ENCODE measurements at places on chromosomes 11 and 22.
A peak's percentile ranks its signal among the peaks of the same experiment; 100 is the strongest.

DNA sequence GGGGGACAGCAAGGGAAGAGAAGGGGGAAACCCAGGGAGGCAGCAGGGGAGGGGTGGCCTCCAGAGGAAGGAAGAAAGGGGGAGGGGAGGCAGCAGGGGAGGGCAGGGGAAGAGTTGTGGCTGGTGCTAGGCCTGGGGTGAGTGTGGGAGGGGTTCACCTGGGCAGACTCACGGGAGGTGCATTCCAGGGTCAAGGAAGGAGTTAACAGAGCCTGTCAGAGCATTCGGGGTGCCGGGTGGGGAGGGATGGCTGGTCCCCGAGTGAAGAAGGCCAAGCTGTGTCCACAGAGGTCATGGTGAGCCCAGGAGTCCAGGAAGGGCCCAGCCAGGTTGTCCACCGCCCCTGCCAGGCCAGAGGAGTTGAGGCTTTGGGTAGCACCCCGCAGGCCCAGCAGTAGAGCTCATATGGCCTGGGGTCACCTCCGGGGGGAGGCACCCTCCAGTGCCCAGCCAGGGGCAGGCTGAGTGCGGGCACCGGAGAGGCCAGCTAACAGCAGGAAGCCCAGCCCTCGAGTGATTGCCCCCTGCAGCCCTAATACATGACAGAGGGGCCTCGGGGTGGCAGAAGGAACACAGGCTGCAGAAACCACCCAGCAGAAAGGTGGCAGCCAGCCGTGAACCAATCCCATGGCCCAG is 31.1 kb upstream of the PPARA start:
- DNase-seq = no peak

DNA sequence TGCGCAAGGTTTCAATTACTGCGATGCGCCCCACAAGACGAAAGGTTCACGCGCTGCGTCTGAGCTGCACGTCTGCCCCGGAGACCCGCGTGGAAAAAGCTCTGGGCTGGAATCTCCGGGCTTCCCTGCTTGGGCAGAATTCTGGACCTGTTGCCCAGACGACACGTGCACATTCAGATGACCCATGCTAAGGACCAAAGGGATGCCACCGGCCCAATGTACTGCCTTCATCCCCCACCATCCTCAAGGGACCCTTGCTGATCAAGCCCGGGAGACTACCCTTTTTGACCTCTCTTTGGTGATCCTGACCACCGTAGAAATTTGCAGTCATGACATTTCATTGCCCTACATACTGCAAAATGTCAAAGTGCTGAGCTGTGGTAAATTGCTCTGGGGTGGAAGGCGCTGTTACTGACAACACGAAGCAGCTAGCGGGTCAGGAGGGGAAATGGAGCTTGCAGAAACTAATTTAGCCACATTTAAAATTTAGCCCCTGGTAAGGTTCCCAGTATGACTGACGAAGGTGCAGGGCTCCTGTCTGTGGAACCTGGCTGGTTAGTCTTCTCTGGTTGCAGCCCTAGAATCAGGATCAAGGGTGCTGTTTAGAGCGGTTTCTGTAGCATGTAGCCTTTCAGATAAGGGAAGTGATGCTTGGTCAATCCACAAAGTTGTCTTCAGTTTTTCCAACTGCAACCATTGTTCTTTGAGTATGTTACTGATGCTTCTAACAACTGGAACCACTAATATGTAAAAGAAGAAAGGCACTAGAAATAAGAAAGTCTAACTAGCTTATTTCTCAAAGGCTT is 81.9 kb downstream of the PRR5L start:
- DNase-seq = no peak

DNA sequence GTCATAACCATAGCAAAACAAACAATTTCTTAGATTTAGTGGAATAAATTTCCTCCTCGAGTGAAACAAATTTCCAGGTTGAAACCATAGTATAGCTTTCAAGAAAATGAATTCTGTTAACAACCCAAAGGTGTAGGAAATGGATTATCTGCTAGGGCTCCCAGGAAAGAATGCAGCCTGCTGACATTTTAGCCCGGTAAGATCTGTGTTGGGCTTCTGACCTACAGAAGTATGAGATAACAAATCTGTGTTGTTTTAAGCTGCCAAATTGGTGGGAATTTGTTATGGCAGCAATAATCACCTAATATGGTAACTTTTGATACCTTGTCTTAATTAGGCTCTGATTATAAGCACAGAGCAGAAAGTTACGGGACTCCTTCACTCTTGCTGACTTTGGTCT is 32.0 kb upstream of the OR6M1 start:
- DNase-seq = no peak

- DNase-seq = no peak
These were observed 27.7 kb upstream of the RAB1B start for GRCh38 chr11:66240781-66241136.

DNA sequence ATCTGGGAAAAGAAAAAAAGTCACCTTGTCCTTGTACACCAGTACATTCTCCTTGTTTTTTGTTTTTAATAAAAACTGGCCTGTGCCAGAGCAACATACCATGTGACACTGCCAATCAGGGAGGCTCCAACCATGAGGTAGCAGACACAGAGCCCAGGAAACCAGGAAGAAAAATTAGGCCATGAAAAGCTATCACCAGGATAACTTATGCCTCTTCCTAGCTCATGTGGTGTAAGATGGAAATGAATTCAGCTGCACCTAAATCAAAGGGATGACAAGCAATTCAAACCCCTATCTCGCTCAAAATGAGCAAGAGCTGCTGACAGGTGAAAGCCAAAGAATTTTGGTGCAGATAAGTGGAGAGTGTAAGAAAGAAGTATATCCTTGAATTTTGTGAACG is 7.7 kb downstream of the DRD2 start:
- DNase-seq = no peak

DNA sequence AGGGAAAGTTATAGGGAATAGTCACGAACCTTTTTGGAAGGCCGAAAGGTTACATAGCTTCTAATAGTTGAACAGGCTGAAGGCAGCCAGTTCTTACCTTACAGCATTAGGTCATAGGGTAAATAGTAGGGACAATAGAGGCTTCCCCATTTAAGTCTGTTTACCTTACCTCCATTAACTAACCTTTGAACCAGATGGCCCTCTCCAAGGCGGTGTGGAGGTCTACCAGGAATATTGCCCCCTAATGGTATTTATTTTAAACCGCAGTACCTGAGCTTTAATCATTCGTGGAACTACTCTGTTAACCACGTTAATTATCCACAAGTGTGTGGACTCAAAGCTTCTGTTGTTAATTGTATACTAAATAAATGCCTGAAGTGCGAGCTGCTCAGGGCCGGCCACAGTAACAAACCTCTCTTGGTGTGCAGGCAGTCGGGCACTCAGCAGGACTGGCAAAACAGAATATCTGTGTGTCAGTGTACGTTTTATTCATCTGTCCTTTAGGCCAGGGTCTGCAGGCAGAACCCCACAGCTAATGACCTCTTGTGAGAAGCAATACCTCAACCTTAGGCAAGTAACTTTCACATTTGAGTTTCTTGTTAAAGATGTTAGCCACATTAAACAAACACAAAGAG is 81.7 kb downstream of the PRCP start:
- DNase-seq = no peak

GRCh38 chr11:82680252-82680651 is 53.4 kb downstream of the FAM181B start:
- peak; percentile 40 for DNase-seq

GRCh38 chr11:109994907-109995306 is 98.3 kb upstream of the ZC3H12C start:
- DNase-seq = peak; percentile 12

GRCh38 chr11:110338684-110339083 is 42.3 kb upstream of the RDX start:
- DNase-seq = no peak
